ENCODE measurements at places on chromosomes 5 and 9. TPM values are rescaled to one million over a fixed set of nuclear protein-coding genes. Genes with fewer than 3 reads are reported as not detected.

DNA sequence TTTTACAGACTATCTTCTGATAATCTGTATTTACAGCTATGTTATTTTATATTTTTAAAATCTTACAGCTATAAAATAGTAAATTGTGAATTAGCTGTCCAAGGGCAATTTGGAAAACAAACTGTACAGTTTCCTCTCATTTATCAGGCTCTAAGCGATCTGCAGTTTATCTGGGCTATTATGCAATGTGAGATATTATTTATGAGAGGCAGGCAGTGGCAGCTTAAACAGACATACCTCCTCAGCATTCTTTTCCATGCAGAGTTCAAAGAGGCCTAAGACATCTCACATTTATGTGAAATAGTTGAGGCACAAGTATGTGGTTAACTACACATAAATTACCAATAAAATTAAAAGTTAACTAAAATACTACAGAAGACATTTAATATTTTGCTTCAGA is 10.2 kb downstream of the NIPSNAP3B start:
- DNase-seq = no peak

DNA sequence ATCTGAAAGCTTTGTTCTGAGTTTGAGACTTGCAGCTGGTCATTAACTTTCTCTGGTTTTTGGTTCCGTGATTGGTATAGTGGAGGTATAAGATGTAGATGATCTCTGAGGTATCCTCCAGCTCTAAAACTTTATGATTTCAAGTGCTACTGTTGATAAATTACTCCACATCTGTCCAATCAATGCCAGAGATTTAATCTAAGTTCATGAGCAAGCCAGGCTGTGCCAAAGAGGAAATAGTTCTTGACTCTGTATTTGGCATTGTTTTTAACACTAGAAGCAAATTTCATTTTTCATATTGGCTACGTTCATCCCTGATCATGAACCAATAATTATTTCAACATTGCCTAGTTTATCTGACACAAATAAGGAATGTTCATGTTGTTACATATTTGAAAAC is 28.5 kb upstream of the CHD1 start:
- DNase-seq = no peak

DNA sequence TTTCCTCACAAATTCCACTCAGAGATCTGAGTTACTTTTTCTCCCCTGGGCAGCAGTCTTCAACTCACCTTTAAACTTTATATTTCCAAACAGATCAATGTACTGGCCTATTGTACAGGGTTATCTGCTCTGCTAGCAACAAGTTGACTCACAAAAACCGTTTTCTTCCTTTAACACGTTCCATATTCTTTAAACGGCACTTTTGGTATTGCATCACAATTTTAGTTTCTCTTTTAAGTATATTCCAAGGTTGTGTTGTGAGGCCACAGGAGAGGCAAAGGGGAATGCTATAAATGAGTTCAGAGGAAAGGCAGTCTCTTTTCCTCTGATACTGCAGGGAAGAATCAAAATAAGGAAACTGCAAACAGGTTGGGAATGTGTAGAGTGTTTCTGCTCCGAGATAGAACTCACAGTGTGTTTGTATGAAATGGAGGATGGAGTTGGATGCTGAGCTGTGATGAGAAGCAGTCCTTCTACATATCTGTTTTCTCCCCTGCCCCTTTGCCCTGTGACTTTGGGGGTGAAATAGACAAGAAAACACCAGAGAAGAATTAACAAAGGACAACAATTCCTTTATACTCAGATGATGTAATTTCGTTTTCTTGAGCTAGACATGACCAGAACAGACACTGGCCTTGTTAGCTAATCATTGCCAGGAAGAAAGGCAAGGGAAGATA is 9.9 kb upstream of the ALDOB start:
- peak; percentile 26 for DNase-seq

DNA sequence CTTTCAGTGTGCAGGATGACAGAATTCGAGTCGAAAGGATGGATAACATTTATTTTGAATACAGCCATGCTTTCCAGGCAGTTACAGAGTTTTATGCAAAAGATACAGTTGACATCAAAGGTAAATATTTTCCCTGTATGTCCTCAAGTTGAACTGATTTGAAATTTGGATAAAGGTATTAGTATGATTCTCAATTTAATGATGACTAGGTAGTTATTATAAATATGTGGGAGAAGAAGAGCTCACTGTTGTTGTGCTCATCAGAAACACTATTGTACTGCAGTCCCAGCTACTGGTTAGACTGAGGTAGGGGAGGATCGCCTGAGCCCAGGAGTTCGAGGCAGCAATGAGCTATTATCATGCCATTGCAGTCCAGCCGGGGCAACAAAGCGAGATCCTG is 70.7 kb upstream of the DHFR start:
- no peak for DNase-seq

- DNase-seq = peak; percentile 84
Observed at GRCh38 chr5:138955013-138955660, 80.0 kb upstream of the LRRTM2 start.

GRCh38 chr9:135809166-135809565 is 98.2 kb downstream of the CAMSAP1 start:
- peak; percentile 79 for DNase-seq

GRCh38 chr5:74665816-74666215 is 19.2 kb upstream of the HEXB start:
- no peak for DNase-seq

DNA sequence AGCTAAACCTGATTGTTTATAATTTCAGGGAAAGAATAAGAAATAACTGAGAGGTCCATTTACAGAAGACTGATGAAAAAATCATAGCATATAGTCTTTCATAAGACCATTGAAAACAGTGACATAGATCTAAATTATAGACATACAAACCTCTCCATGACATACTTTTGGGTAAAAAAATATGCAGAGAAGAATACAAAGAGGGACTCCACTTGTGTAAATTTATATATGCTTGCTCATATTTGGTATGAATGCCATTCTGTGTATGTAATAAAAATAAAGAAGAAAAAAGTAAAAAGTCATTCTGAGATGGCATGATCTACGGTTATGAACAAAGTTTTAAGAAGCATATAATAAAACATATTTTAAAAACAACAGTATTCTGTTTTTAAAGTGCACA is 310.7 kb downstream of the ASTN2 start:
- DNase-seq = no peak

- peak; percentile 55 for DNase-seq
Observed at GRCh38 chr5:55852503-55852902, 1.3 kb downstream of the IL31RA start.

DNA sequence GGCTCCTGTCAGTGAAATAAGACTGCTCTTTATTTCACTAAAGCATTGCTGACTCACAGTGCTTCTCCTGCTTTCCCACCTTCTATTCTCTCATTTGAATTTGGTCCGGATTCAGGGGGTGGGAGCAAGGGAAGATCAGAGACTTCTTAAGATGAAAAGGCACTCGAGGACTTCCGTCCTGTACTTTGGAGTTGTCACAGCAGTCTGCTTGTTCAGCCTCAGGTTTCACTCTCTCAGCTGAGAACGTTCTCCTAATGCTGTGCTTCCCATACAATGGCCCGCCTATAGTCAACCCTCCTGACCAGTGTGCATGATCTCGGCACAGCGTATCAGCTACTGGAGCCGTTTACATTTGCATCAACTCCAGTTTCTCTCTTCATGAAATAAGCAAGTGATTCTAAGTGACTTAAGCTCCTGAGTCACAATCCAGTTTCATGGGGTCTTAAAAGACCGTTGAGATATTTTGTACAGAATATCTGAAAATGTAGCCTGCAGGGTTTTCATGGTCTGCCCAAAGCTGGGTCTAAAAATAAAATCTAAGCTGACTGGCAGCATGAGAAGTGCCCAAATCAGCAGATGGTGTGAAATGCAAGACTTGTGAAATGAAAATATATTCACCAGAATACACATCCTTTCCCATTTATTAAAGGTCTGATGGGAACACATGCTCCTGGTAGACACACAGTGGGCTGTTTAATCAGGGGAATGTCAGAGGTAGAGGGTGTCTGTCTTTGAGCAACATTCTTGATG is 145.0 kb downstream of the ADCY2 start:
- DNase-seq = no peak

- DNase-seq = no peak
Observed at GRCh38 chr5:78062645-78063044, 231.9 kb downstream of the AP3B1 start.

GRCh38 chr5:119079318-119079921 is 8.5 kb downstream of the DMXL1 start:
- peak; percentile 64 for DNase-seq

DNA sequence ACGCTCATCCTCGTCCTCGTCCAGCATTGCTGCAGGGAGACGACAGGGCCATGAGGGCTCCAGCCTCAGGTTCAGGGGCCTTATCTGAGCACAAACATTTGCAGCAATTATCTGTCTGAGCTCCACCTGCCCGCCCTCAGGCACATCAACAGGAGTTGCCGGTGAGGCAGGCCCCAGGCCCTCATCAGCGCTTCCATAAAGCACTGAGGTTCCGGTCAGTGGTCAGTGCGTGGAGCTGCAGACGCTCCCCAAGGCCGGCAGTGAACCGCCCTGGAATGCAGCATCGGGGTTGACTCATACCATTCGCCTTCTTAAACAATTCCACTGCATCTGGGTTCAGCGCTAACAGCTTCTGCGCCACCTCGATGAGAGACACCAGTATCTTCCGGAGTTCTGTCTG is 15.2 kb downstream of the UBAC1 start:
- no peak for DNase-seq

DNA sequence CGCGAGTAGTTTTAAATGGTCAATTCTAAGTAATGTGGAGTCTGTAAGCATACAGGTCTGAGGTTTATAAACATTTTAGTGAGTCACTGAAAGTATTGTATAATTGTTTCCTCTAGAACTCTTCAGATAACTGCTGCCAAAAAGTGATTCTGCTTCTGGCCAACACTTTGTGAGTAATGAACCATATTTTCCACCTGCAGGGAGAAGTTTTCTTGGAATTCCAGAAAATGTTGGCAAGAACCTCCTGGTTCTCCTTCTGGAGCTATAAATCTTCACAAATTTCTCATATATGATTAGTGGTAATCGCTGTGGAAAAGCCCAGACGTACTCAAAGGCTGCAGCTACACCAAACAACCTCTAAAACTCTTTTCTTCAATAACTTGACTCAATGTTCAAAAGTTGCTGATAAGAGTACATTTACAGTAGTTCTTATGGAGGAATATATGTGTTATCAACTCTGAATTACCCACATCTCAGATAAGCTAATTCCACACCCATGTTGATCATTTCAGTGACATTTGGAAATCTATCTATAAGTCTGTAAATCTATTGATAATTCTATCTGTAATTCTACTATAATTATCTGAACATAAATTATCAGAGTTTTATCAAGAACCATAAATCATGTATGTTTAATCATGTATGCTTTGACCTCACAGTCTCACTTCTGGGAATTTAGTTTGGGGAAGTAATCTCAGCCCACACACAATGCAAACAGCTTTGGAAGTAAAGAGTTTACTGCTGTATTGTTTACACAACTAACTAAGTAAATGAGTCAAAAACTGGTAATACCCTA is 74.1 kb downstream of the FNBP1 start:
- DNase-seq = peak; percentile 87

DNA sequence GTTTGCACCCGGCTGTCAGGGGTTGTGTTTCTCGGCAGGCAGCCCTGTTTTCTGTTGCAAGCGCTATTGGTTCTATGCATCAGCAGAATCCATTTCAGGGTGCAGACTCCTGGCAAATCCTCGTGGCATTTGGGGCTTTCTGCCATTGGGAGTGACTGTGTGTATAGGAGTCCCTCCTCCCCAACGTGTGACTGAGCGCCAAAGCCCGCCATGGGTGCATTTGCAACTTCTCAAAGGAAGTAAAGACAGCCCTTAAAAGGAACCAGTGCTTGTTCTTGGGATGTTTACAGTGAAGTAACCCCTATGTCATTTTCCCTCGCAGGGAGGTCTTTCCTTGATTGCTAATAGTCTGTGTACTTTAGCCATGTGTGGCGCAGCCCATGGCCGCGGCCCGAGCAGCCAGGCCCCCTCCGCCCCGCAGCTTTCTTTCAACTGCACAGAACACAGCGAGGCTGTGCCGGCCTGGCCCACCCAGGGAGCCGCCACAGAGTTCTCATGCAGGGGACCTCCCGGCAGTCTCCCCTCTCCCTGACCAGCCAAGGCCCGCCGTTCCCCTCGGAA is 175.6 kb downstream of the HSD17B3 start:
- peak; percentile 81 for DNase-seq

DNA sequence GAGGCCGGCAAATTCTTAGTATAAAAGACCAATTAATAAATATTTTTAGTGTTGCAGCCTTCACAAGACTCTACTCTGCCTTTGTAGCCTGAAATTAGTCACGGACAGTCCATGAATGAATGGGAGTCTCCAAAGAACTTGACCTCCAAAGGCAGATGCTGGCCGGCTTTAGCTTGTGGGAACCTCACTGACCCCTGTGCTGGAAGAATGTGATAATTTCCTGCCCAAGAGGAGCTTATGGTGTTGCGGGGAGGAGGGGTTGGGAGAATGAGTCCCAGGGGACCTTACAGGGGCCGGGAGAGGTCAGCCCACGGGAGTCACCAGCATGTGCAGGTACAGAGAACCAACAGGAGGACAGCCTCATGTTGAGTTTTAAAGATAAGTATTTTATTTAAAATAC is 143.1 kb downstream of the IRX2 start:
- DNase-seq = no peak

DNA sequence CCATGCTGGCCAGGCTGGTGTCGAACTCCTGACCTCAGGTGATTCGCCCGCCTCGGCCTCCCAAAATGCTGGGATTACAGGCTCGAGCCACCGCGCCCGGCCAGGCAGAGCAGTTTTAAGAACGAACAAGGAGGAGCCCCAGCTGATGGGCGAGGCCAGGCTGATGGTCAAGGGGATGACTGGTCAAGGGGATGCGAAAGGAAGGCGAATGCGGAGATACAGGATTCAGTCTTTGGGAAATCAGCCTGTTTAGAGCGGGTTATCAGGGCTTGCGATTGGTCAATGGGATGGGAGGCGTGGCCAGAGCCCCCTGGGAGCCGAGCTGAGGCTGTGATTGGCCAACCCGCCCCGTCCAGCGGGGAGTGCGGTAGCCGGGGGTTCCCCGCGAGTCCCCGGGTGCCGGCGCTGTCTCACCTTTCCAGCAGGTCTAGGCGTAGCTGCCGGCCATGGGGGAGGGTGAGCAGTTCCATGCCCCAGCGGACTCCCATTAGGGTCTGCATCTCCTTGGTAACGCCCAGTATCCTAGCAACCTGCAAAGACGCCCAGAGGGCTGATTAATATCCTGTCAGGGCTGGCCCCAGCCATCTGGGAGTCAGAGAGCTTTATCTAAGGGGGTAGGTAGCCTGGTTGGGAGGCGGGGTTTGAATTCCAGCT is 7.5 kb upstream of the TOR2A start:
- DNase-seq = peak; percentile 76

GRCh38 chr9:115673599-115673998 is 480.0 kb upstream of the PAPPA start:
- peak; percentile 84 for DNase-seq

NUTM2G gene
- not detected for total RNA-seq

RPS23 gene
- 5,838 TPM for total RNA-seq

NCS1 gene
- total RNA-seq = 52.0 TPM

CD74 gene
- total RNA-seq = 3.9 TPM

ALAD gene
- 22.6 TPM for total RNA-seq

SNCAIP gene
- 5.1 TPM for total RNA-seq

SLC45A2 gene
- total RNA-seq = under 0.01 TPM

LVRN gene
- total RNA-seq = 0.17 TPM

All from fibroblast of lung (primary cell).